Naive thymus-derived CD8-positive, alpha-beta T cell (primary cell): ENCODE measurements at places on chromosomes 4 and X.

- DNase-seq, result no peak
Observed at GRCh38 chrX:115437841-115438595, 123.0 kb upstream of the PLS3 start.

GRCh38 chrX:119605464-119606279, 552 bp downstream of the NKRF start:
- peak; percentile 53 for DNase-seq

DNA sequence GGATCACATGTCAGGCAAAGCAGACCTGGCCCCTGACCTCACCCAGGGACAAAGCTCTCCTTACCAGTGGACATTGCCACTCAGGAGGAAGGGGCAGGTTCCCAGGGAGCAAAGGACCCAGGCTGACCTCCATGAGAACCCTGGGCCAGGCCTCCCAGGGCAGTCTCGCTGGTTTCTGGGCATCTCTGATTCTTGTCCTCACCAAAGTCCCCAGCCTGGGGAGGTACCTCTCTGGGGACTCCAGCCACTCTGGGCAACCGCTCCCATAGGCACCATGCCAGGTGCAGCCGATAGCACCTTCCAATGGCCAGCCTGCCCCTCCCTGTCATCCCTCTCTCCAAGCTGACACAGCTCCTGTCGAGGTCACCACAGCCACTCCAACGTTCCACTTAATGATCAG, 7.9 kb downstream of the EVC2 start:
- DNase-seq, result no peak

GRCh38 chr4:68724426-68724825, 54.0 kb upstream of the UGT2B15 start:
- no peak for DNase-seq

- no peak for DNase-seq
Observed at GRCh38 chr4:108141213-108141950, 27.4 kb downstream of the LEF1 start.
